ENCODE measurements at places on chromosomes 2 and 18.

DNA sequence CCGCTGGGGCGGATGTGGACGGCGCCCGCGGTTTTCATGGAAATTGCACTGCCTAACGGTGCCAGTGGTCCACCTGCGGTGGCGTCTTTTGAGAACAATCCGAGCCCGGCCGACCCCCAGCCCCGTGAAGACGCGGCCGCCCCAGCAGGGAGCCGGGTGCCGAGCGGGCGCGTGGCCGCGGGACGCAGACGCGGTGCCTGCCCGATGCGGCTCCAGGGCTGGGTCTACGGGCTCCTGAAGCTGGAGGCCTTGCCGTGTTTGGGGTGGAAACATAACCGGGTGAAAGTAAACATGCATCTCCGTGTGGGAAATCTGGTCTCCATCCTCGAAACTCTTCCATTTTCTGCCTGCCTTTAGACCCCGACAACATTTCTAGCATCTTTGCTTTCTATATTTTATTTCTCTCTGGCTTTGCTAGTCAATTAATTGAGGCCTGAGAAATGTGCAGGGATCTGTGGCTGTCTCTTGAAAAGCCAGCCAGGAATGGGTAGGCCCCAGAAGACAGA is 572 bp downstream of the INPP4A start:
- DNase-seq: no peak

DNA sequence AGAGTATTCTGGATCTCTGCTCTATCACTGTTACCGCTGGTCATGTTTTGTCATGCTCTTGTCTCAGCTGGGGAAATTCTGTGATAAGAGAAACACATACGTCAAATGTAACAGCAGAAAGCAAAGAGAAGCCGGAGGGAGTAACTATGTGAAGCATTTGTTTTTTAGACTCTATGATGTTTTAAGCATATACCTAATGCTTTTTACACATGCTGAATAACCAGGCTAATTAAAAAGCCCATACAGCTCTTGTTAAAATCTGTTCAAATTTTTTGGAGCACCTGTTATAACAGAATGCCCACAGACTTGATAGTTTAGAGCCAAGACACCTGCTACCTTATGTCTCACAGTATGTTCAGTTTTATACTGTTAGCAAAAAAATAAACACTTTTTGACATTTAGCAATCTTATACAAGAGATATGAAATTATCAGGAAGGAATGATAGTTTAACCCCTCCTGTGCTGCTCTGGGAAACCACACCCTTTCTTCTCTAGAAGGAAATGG is 92.3 kb upstream of the TANK start:
- no peak for DNase-seq

- DNase-seq: no peak
Observed at GRCh38 chr2:120344976-120345581, 857 bp upstream of the INHBB start.

- no peak for DNase-seq
Observed at GRCh38 chr2:136539355-136539754, 226.0 kb upstream of the THSD7B start.

DNA sequence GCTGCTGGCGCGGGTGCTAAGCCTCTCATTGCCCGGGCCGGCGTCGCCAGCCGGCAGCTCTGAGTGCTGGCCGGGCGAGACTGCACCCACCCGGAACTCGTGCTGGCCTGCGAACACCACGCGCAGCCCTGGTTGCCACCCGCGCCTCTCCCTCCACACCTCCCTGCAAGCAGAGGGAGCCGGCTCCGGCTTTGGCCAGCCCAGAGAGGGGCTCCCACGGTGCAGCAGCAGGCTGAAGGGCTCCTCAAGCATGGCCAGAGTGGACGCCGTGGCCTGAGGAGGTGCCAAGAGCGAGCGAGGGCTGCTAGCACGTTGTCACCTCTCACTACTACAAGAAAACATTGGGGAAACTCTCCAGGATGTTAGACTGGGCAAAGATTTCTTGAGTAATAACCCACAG is 98.6 kb downstream of the SPIRE1 start:
- no peak for DNase-seq

GRCh38 chr2:6955511-6956136 is 38.4 kb downstream of the RNF144A start:
- no peak for DNase-seq

- DNase-seq: no peak
Observed at GRCh38 chr2:134120733-134121630, 132.9 kb upstream of the MGAT5 start.

- no peak for DNase-seq
Observed at GRCh38 chr2:175228179-175228578, 46.7 kb upstream of the ATP5MC3 start.

- no peak for DNase-seq
Observed at GRCh38 chr18:68784071-68784470, 13.8 kb upstream of the CCDC102B start.

- no peak for DNase-seq
Observed at GRCh38 chr18:48007955-48008701, 77.7 kb upstream of the SMAD2 start.

DNA sequence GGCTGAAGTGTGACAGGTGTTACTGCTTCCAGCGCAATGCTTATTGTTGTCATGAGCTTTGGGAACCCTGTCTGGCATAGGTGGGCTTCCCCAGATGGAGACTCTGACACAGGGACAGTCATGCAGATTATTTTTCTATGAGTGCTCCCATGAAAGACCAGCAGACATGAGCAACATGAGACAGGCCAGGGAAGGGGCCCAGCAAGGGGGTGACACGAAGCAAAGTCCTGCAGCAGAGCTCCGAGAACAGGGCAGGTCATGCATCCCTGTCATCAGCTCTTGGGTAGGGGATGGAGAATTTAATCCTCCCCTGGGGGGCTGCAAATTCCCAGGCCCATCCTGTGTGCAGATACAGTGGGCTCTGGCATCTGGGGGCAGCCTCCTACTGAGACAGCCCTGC is 77.4 kb downstream of the CTAGE1 start:
- no peak for DNase-seq

GRCh38 chr18:23291456-23292205 is 156.3 kb downstream of the CABLES1 start:
- DNase-seq: no peak

GRCh38 chr18:11271954-11272353 is 122.6 kb upstream of the PIEZO2 start:
- DNase-seq: no peak

- DNase-seq: no peak
Observed at GRCh38 chr2:196125596-196125995, 45.8 kb downstream of the STK17B start.

DNA sequence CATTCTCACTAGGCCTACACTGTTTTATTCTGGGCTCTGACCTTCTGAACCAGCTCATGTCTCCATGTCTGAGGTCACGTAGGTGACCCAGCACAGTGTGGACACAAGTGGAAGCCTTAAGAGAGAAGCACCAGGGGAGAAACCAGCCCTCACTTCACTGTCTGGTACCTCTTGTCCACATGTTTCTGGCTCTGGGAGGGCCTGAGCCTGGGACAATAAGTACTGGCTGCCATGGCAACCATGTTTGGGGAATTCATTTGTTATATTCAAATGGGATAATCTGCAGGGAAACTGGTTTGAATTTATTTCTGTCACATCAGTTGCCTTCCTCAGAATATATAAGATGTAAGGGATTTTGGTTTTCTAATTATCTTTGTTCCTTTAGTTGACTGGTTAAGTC is 23.3 kb downstream of the MYO3B start:
- no peak for DNase-seq

DNA sequence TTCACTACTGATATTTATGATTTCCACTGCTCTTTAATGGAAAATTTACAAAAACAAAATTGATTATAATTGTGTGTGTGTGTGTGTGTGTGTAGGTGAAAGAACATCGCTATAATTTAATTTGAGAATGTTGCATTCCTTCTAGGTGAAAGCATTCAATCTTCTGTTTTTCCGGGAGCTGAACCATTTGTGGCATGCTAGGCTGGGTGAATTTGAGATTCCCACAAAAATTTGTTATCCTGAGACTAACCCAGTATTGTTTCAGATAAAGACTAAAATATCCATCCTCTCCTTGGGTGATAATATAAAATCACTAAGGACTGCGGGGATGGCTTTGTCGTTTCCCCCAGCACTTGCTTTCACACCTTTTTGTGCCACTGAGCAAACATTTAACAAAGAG is 911.2 kb upstream of the PIK3C3 start:
- DNase-seq: no peak

- DNase-seq: no peak
Observed at GRCh38 chr18:44411262-44411905, 269.3 kb upstream of the SETBP1 start.

- DNase-seq: no peak
Observed at GRCh38 chr2:70304498-70304897, 2.6 kb upstream of the FAM136A start.

DNA sequence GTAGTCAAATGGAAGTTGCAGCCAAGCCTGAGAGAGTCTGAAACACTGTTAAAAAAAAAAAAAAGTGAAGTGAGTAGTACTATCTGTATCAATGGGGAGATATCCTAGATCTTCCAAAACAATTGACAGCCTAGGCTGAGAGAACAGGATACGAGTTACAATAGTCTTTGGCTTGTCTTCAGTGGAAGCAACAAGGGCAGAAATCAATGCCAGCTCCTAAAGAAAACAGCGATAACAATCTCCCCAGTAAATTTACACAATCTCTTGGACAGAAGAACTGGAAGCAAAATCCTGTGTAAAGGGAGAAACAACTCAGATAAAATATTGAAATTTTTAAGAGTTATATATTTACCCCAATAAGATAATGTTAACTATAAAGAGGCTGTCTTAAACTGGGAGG is 508.7 kb downstream of the LRRTM4 start:
- no peak for DNase-seq

GRCh38 chr2:120307482-120307881 is 38.5 kb upstream of the INHBB start:
- no peak for DNase-seq

DNA sequence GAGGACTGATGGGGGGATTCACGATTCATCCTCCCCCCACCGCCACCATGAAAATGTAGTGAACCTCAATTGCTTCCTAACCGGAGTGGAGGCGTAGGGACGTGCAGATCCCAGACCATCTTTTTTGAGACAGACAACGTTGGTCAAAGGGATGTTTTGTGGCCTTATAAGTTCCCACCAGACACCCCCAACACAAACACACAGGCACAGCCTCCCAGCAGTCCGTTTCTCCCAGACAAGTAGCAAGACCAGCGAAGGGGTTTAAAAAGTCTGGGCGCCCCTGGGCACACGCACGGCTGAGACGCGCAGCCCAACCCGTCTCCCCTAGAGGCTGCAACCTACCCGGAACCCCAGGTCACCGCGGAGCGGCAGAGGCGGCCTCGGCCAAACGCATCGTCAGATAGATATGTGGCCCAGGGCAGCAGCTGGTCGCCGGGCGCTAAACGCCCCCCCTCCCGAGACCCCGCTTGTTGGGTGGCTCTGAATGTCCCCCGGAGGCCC is 1.3 kb downstream of the GBX2 start:
- DNase-seq: no peak

GRCh38 chr2:2054363-2054882 is 276.7 kb downstream of the MYT1L start:
- DNase-seq: no peak

GRCh38 chr2:190179754-190180312 is 117.3 kb upstream of the MSTN start:
- peak; percentile 35 for DNase-seq

- DNase-seq: no peak
Observed at GRCh38 chr18:573385-573784, 6.8 kb upstream of the CETN1 start.

DNA sequence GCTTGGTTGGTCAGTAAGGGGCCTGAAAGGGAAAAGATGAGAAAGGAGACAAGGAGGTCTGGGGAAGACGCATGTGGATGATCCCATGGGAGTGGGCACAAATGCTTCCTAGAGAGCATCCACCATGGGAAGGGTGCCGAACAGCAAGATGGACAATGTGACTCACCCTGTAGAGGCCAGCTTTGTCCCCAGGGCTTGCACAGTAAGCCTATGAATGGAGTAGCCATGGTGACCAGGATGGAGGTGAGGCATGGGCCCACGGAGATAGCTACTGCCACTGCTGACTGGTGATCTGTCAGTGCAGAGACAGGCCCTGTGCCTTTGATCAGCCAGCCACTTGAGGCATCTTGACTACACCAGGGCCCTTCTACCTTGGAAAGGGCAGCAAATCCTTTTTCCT is 172.6 kb downstream of the HAUS1 start:
- no peak for DNase-seq

- no peak for DNase-seq
Observed at GRCh38 chr2:237482485-237482884, 4.6 kb upstream of the MLPH start.

DNA sequence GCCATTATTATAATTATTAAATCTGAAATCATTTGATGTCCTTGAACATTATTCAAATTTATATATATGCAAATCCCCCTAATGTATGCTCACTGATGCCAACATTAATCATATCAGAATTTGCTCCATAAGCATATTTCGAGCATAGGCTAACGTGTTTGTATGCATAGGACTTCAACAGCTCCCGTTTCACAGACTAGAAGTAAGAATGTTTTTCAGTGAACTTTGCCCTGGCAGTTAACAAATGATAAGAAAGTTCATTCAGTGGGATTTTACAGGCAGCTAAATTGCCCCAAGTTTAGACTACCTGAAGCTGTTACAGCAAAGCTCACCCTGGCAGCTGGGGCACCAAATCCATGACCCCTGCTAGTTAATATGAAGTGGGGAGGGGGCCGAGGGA is 272.0 kb downstream of the LNPK start:
- no peak for DNase-seq

- no peak for DNase-seq
Observed at GRCh38 chr18:9931678-9932077, 17.9 kb downstream of the VAPA start.

DNA sequence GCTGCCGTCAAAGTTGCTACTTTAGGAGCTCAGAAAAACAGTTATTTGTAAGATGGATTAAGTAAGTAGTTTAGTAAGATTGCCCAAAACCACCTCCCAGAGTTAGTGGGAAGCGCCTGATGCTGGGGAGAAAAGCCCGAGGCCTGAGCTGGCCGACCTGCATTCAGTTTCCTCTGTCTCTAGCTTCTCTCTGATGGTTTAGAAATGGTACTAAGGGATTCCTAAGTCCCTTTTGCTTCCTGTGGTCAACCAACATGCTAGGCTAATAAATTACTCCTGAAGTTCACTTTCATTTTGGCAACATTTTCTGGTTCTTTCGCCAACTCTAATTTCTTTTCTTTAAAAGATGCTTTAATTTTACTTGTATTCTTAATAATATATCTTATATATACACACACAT is 60.1 kb downstream of the ASAP2 start:
- no peak for DNase-seq

DNA sequence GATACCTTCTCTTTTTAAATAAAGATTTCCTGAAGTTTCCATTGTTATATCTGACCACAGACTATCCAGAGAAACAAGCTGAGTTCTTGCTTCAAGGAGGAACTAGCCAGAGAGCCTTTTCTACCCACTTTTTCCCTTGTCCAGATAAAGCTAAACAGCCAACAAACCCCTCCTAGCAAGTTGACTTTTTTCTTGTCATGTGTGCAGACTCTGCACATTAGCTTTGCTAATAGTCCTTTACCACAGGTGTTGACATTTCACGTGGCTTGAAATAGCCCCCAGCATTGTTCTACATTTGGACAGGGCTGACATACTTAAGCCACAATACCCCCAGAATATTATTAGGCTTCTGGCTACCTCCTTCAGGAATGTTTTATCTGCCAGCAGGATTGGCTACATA is 40.7 kb downstream of the PCBP1 start:
- no peak for DNase-seq

GRCh38 chr2:26059542-26059941 is 25.7 kb downstream of the RAB10 start:
- DNase-seq: no peak
